ENCODE measurements at places on chromosomes 3 and 15.

GRCh38 chr3:138230525-138230924 is 43.4 kb downstream of the ARMC8 start:
- DNase-seq, result no peak

DNA sequence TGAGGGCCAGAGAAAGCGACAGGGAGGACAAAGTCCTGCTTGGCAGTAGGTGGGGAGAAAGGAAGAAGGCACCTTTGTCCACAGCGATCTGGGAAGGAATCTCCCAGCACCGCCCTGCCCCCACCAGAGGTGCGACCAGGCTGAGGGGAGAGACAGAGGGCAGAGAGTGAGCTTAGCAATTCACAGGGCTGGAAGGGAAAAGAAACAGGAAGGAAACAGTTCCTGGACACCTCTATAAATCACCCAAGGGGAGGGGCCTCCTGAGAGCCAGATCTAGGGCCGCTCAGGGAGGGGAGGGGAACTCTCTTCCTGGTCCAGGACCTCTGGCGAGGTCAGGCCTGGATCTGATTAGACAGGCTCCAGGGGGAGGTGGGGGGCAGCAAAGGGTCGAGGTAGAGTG is 35.4 kb downstream of the RNU5B-1 start:
- DNase-seq, result no peak

- DNase-seq, result no peak
Measured at GRCh38 chr3:173096140-173096539, 44.9 kb downstream of the SPATA16 start.

DNA sequence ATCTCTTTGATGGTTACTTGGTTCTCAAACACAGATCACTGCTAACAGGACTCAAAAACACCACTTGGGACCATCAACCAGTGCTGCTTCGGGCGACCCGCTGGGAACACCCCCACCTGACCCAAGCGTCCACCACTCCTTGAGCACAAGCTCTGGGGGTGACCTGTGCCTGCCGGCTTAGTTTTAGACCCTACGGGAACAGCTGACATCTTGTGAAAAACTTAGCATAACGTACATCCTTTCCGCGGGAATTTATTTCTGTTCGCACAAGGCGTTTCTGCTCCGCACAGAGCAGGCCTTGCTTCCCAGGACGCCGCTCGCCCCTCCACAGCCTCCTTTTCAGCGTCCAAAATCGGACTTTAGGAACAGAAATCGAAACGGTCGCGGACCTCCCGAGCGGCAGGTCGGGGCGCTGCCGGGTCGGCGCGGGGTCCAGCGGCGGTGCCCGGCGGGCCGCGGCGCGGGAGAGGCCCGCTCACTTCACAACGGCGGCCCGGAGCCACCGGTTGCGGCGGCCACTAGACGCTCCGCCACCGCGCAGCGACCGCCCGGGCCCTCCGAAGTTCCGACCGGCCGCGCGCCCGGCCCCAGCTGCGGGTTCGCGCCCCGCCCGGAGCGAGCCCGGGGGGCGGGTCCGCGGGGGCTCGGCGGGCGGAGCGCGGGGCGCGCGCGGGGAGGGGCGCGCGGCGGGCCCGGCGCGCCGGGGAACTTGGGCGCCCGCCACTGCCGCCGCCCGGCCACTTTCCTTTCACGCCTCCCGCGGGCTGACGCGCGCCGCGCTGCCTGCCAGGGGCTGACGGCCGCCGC is 959 bp downstream of the SFMBT1 start:
- DNase-seq, result no peak

DNA sequence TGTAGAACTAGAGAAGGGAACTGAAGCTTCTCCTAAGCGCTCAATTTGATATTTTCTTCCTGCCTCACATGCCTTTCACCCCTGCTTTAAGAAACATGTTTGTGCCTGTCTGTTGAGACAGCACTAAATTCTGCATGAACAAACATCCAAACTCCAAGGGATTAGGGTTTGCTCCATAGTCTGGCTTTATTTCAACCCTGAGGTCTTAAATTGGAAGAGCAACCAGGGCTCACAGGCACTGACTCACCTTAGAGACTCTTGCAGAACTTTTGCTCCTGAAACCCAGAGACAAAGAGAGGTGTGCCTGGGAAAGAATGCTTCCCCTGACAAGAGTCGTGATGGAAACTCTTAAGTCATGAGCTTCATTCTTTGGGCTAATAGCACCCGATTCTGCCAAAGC is 393.9 kb upstream of the MCTP2 start:
- no peak for DNase-seq

- DNase-seq, result no peak
Measured at GRCh38 chr3:113531826-113532697, at the start of gene SIDT1. SIDT1 (plus strand) TSS chr3:113532555; CDS start chr3:113533022, 467 bp downstream.

DNA sequence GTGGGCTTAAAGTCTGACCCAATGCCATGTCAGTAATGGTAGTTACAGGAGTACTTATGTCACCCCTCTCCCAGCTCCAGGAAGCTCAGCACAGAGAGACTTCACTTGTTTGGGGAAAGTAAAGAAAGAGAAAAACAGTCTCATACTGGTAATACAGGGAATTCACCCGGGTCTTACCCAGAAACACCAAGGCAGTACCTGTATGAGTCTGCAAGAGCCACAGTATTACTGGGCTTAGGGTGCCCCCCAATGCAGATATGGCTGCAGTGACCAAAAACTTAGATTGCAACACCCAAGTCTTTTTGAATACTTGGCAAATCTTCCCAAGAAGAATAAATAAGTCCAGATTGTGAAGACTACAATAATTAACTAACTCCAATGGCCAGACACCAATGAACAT is 622.1 kb downstream of the IGSF11 start:
- no peak for DNase-seq

DNA sequence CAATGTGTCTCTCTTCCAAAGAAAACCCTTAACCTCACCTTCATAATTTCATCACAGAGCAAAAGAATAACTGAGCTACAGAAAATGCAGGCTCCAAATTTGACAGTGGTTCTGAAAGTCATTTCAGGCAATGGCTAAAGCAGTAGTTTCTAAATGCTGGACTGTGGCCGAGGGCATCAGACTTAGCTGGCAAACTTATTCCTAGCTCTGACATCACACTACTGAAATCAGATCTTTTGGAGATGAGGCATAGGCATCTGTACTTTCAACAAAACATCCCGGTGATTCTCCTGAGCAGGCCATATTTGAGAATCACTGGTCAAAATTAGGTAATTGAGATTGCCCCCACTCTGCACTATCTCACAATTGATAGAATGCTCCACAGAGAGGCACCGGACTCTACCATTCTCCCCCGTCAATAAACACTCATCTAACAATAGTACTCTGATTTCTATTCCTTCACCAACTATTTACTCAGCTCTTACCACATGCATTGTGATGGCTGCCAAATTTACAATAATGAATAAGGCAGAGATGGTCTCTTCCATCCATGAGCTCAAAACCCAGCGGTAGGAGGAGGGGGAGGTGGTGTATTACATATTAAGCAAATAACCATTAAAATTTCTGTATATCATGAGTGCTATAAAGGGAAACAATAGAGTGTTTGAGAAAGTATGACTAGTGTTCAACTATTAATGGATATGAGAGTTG is 57.3 kb upstream of the SPRED1 start:
- DNase-seq, result no peak

GRCh38 chr15:68417897-68418296 is 14.1 kb downstream of the ITGA11 start:
- no peak for DNase-seq

GRCh38 chr15:92468991-92469390 is 75.3 kb downstream of the ST8SIA2 start:
- DNase-seq, result no peak

GRCh38 chr15:34327906-34328305 is 9.7 kb downstream of the SLC12A6 start:
- DNase-seq, result no peak

GRCh38 chr3:72530426-72530825 is 317.8 kb downstream of the SHQ1 start:
- DNase-seq, result no peak

GRCh38 chr3:73601011-73601410 is 23.7 kb downstream of the PDZRN3 start:
- no peak for DNase-seq

DNA sequence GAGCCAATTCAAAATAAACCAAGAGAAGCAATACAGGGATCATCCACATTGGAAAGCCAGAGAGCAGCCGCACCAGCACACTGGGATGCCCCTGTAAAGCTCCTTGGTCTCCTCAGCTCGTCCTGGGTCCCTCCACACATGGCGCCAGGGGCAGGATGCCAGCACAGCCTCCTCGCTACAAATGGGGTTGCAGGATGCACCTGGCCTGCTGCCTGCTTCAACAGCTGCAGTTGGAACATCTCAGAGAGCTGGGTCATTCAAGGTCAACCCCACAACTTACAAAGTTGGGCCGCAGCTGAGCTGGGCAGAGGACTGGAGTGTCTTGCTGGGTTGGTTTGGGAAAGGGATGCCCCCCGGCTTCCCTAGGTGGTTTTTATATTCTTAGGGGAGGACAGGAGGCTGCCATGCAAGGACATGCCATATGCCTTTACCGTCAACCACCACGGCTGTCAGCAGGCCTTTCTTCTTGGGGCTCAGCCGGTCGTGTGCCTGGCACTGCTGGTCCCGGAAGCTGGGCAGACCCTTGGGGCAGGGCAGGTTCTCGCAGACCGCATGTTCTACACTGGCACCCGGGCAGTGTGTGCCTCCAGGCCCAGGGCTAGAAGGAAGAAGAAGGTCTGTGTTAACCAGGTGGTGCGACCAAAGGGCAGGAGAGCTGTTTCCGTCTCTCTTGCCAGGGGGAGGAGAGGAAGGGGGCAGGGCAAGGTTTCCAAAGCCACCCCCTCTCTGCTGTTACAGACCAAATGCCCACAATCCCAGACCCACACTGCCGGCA is 225.2 kb downstream of the ADAMTS17 start:
- DNase-seq, result no peak

DNA sequence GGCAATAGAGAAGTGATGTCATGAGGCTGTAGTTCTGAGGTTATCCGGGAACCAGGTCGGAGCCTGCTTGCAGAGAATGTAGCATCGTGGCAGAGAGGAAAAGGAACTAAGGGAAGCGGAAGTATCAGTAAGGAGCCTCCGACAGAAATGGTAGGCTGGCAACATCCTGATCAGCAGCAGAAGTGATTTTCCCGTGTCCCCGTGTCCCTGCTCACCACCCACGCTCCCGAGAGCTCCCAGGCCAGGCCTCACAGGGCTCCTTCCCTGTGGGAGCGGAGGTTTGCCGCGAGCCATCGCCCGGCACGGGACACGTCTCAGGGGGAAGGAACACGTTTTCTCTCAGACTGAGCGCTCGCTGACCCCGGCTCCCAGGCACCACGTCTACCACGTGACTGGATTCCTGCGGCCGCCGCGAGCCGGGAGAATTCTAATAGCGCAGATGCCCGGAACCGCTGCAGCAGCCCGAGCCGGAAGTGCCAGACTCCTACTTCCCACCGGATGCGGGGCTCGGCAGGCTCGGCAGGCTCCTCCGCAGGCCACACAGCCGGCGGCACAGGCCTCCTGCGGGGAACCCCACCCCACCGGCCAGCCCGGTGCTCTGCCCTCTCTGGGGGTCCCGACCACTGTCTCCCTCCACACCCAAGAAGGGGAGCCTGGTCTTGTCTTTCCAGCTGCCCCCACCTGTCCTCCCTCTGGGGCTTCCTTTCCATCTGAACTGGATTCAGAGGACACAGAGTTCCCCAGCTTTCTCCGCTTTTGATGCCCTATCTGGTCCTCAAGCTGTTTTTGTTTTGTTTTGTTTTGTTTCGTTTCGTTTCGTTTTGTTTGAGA is 99.3 kb downstream of the BDH1 start:
- no peak for DNase-seq

GRCh38 chr3:161559177-161559998 is 62.8 kb downstream of the OTOL1 start:
- peak; percentile 47 for DNase-seq

DNA sequence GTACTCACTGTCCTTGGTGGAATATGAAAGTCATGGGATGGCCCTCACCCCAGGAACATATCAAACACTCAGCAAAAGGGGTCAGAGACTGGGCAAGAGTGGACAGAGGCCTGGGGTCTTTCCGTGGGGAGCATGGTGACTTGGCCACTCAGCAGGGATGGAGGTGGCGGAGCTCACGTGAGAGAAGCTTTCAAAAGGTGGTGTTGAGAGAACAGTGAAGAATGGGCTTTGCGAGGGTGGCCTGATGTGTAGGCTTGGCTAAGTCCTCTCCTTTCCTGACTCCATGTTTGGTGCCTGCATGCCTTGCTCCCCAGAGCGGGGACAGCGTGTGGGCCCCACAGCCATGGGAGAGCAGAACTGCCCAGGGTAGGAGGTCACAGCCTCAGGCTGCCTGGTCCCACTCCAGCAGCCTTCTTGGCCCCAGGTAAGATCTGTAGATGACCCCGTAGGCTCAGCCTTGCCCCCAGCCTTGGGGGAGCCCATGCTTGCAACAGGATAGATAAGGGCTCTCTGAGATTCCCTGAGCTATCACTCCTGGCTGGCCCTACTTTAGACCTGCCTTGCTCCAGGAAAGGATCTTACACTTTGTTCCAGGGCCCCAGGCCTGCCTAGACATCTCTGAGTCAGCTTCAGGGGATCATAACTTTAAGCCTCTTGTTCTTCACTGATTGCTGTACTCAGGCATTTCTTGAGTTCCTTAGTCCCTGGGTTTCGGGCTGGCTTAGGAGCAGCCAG is 17.0 kb downstream of the RPLP1 start:
- no peak for DNase-seq

- no peak for DNase-seq
Measured at GRCh38 chr3:81268526-81268925, 492.9 kb downstream of the GBE1 start.

GRCh38 chr15:66703540-66703941 is 1.5 kb downstream of the SMAD6 start:
- no peak for DNase-seq

DNA sequence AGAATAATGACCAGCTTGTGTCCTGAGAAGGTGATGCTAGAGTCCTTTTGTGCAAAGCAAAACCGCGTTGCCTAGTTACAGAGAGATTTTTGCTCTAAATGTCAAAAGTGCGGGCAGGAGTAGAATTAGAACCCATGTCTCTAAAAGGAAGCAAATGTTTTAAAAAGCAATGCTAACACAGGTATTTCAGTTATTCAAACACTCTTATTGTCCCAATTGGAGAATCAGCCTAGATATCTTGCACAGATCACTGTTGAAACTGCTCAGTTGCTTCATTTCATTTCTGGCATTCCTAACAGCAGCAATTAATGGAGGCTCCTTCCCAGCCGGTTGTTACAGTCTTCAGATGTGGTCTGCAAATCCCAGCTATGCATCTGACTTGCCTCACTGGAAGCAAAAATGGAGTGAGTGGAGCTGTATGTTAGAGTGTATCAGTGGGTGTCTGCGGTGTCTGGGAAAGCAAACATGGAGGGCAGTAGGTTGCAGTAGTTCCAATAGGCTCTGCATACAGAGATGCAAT is 55.6 kb upstream of the SEMA6D start:
- no peak for DNase-seq

DNA sequence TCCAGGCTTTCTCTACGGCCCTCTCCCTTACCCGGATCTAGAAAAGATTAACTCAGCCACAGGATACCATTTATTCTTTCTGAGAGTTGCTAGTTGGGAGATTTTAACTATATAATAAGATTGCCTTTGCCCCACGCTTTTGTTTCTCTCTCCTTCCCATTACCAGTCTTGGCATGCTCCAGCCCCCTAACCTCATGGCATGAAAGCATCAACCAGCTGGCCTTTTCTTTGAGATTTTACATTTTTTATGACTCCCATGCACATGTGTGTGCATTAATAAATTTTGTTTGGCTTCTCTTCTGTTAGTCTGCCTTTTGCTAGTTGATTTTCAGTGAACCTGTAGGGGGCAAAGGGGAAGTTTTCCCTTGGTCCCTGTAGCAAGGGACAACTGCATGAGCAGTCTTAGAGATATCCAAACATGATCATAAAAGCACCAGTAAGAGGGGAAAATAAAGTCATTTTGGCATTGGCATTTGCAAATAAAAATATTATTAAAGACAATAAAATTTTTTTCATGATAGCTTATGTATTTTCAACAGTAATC is 73.6 kb downstream of the OXSM start:
- DNase-seq, result no peak

Data from NCI-H2081 treated with DMSO at 0.1 percent for 48 hours (cell line).